ENCODE measurements at places on chromosomes 2 and 18. TPM values are rescaled to one million over a fixed set of nuclear protein-coding genes. Genes with fewer than 3 reads are reported as not detected.

DNA sequence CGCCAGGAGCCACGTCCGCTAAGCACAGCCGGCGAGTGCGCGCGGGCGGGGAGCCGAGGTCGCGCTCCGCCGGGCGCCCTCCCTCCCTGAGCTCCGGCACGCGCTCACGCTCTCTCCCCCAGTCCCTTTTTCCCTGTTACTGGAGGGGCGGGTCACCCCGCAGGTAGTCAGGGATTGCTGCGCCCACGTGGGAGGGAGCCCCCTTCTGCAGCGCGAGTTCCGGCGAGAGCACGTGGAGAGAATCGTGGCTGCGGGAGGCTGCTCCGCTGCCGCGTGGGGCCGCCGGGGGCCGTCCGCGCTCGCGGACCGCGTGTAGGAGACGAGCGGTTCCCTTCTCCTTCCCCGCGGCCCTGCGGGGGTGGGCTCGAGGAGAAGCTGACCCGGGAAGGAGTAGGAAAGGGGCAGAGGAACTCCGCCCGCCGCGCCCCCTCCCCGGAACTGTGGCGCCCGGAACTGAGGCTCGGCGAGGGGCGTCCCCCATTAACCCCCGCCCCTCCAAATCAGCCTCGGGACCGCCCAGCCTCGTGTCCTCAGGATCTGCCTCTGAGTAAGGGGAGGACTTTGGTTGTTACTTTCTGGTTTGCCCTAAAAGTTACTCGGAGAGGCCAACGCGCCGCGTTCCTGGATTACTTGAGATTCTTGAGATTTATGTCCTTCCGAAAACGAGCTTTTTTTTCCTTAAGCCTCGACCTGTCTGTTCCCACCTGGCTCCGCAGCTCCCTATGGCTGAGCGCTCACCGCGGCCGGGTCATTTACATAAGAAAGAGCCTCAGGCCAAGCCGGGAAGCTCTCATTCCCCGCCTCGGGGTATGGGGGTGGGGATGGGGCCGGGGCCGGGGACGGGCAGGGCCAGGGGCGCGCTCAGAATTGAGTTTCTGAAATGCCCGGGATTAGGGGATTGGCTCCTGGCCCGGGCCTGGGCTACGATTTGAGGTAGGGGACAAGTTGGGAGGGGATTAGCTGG is 1.1 kb downstream of the HK2 start:
- peak; percentile 30 for DNase-seq

DNA sequence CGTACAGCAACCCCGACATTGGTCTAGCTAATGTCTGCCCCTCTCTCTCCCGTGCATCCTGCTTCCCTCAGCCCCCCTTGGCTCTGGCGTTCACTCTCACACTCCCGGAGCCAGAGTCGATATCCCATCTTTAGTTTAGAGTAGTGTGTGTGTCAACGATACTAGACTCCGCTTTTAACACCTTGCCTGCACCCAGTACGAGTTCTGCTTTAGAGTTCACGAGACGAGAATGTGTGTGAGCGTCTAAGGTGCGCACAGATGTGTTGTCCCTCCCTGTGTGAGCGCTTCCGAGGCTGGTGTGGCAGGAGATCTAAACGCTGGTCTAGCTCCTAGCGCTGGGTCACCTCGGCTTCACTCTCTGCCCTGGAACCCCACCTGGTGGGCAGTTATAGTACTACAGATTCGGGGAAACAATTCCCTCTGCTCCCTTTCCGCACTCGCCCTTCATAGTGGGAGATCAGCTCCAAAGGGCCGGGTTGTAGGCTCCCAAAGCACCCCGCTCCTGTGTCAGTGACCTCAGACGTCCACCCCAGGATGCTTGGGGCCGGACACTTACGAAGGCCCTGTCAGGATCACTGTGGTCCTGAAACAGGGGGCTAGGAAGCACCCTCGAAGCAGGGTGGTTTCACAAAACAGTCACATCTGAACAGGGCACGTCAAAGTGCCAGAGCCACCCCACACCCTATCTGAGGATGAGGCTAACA is 2.6 kb upstream of the CYP26B1 start:
- DNase-seq = peak; percentile 77

IL36B gene
- polyA plus RNA-seq = not detected

CNTNAP5 gene
- polyA plus RNA-seq = not detected
